ENCODE measurements at places on chromosomes 7 and 10.

- DNase-seq: no peak
Measured at GRCh38 chr7:32259931-32260596, 189.9 kb upstream of the PDE1C start.

GRCh38 chr7:154591544-154591943 is 411.4 kb downstream of the PAXIP1 start:
- no peak for DNase-seq

GRCh38 chr7:97693586-97693985 is 38.3 kb upstream of the TAC1 start:
- DNase-seq: no peak

- DNase-seq: no peak
Measured at GRCh38 chr7:132656846-132657776, 80.8 kb upstream of the PLXNA4 start.

- no peak for DNase-seq
Measured at GRCh38 chr7:33849971-33850559, 55.3 kb upstream of the BMPER start.

DNA sequence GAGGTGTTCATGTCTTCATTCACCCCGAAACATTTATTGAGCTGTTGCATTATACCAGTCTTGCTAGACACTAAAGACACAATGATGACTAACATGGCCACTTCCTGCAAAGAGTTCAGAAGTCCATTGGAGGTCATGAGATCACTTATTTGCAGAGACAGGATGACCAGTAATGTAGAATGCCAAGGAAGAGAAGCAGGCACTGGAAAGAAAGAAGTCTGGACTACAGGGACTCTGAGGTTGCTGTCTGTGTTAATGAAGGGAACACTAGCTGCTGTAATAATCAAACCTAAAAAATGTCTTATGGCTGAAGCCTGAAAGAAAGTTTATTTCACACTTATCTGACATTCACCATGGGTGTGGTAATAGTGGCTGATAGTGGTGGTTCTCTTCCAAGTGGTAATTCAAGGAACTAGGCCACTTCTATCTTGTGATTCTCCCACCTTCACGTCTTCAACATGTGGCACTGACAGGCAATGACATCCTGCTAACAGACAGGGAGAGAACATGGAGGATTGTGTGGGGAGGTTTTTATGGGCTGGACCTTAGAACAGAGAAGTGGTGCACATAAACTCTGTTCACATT is 89.2 kb upstream of the MKLN1 start:
- no peak for DNase-seq

- DNase-seq: no peak
Measured at GRCh38 chr7:106866298-106867281, 1.5 kb downstream of the PIK3CG start.

DNA sequence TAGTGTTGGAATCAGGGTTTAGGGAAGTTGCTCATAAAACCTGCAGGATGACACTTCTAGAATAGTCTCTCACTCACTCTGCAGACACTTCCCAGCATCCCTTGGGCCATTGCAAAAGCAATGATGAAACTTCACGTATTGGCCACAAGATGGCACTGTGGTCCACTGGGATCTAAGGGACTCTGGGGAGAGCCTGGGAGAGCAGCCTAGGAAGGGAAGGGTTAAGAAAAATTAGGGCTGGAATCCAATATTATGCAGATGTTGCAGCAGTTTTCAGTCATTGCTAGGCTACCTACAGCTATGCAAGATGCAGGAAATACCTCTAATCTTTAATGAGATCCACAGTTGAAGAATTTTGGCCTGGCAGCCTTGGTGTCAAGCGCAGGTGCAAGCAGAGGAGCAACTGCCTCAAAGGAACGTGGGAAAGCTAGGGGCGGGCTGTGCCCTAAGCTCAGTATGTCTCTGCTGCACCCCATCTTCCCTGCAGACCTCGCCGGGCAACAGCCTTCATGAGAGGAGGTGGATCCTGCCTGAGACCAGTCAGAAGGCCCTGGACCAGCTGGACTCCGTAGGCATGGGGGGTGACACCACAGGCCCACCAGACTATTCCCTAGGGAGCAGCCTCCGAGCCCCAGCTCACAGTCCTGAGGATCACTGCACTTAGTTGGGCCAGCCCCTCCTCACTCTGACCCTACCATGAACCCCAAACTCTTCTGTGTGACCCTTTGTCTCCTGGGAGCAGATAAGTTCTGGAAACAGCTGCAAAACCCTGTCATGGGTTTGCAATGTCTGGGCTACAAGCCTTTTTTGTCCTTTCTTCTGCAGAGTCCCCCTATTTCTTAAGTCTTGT is 127.9 kb upstream of the PRSS58 start:
- DNase-seq: no peak

- no peak for DNase-seq
Measured at GRCh38 chr7:99380032-99380822, 5.7 kb downstream of the ARPC1B start.

GRCh38 chr7:110645616-110646015 is 445.3 kb upstream of the LRRN3 start:
- DNase-seq: no peak

- DNase-seq: no peak
Measured at GRCh38 chr10:3198900-3199299, 26.3 kb upstream of the PITRM1 start.

- DNase-seq: no peak
Measured at GRCh38 chr7:31420948-31421347, 80.4 kb upstream of the NEUROD6 start.

GRCh38 chr7:100567751-100568175 is 5.9 kb downstream of the SAP25 start:
- DNase-seq: no peak

GRCh38 chr10:89399956-89400355 is 7.5 kb downstream of the IFIT1 start:
- no peak for DNase-seq

GRCh38 chr10:133608855-133609254 is 17.7 kb downstream of the FRG2B start:
- peak; percentile 1 for DNase-seq

- DNase-seq: no peak
Measured at GRCh38 chr7:139869886-139870285, 40.8 kb downstream of the TBXAS1 start.

GRCh38 chr10:103580011-103580410 is 86.5 kb downstream of the NEURL1 start:
- no peak for DNase-seq

DNA sequence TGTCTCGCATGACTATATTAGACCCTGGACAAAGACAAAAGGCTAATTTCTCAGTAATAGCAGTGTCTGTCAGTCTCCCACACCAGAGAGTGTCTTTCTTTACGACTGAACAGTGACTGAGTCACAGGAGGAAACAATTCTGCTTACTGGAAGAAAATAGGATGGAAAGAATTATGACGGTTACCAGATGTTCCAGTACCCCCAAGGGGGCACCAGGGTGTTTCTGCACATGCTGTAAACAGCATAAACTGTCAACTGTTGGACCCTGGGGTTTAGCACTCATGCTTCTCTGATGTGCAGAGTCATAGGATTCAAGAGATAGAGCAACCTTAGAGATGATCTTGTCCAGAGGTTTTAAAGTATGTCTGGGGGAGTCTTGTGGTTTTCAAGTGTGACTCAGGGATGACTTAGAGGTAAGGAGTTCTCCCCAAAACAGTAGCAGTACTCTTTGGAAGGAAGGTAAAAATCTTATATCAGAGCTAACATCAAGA is 291.7 kb downstream of the THSD7A start:
- DNase-seq: no peak

GRCh38 chr10:375815-376505 is 240.7 kb downstream of the ZMYND11 start:
- DNase-seq: no peak

DNA sequence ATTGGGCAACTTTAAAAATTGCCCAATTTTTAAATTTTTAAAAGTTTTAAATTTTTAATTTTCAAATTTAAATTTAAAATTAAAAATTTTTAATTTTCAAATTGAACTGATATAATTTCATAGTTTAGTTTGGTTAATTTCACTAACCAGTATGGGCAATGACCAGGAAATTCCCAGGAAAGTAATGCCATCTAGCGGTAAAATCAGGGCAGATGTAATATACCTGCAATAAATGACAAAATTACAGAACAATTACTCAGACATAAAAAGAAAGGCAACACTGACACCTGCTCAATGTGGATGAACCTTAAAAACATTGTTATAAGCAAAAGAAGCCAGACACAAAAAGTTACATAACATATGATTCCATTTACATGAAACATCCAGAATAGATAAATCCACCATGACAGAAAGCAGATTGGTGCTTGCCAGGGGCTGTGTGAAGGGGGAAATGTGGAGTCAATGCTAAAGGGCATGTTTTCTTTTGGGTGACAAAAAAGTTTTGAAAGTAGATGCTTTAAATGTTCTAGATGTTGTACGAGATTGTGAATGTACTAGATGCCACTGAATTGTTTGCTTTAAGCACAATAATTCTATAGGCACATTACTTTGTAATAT is 28.6 kb upstream of the SLC16A12 start:
- DNase-seq: no peak

GRCh38 chr7:142089035-142089434 is 22.5 kb upstream of the MGAM2 start:
- DNase-seq: no peak

GRCh38 chr7:24477398-24478136 is 95.7 kb upstream of the PALS2 start:
- DNase-seq: no peak

DNA sequence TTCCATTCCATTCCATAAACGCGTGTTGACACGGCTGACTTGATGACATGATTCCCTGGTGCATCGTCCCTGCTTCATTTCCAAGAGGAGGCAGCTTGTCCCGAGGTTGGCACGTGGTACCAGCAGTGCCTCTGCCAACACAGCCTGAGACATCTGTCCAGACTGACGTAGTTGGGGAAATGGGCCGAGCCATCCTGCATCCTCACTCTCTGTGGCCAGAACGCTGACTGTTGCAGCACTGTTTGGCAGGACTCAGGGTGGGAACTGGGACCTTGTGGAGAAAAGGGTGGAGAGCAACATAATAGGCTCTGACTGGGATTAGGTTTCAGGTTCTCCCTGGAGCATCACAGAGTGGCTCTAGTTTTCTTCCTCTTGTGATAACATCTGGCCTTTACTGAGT is 118.6 kb upstream of the BTBD16 start:
- DNase-seq: peak; percentile 85

DNA sequence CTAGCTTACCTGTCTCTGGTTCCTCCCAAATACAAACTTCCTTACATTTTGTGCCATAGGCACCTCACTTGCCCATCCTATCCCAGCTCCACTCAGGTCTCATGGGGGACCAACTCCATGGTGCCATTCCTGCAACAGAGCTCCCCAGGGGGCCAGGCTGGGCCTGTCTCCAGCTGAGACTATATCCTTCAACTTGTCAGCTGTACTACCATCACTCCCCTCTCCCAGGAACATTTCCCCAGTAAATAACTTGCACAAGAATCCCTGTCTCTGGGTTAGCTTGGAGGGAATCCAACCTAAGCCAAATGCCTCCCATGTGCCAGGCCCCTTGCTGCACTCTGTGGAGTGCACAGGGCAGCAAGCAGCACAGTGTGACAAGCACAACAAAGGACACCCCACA is 33.2 kb downstream of the FRMPD2 start:
- DNase-seq: no peak

DNA sequence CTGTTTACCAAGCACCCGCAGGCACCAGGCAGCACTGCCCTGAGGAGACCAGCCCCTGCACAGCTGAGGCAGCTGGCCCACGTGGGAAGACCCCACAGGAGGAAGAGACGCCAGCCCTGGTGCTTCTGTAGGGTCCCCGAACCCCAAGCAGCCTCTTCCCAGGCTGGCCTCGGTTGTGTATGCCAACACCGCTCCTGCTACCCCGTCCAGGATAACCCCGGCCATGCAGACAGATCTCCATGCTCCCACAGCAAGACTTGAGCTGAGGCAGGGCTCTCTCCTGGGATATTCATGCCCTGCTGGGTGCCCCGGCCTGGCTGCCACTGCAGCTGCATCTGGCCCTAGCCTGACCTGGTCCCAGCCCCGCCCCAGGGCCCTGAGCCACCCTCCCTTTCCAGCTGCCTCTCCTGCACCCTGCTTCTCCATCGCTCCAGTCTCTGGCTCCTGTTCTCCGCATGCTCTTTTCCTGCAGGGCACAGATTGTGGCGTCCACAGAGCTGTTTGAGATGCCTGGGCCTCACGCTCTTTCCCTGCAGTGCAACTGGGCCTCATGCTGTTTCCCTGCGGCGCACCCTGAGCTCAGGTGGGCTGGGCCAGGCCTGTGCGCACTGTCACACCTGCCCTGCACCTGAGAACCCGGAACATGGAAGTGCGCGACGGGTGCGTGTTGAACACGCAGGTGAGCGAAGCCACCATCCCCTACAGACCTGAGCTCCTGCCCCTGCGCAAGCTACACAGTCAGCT is 236.2 kb downstream of the ELFN1 start:
- DNase-seq: no peak

DNA sequence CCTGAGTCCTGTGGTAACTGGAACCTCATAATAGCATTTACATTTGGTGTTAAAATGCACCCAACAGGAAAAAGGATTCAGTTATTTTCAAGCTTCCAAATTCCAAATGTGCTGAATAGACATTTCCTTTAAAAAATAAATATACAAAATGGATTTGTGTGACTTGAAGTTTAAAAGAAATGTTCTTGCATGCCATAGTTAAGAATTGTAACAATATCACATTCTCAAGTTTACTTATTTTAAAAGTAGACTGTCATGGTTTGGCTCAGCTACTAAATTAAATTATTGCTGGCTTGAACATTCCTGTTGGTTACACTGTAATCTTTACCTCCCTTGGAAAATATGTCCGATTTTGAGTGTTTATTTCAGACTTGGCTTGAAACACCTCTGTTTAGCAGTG is 31.5 kb downstream of the BICC1 start:
- no peak for DNase-seq

DNA sequence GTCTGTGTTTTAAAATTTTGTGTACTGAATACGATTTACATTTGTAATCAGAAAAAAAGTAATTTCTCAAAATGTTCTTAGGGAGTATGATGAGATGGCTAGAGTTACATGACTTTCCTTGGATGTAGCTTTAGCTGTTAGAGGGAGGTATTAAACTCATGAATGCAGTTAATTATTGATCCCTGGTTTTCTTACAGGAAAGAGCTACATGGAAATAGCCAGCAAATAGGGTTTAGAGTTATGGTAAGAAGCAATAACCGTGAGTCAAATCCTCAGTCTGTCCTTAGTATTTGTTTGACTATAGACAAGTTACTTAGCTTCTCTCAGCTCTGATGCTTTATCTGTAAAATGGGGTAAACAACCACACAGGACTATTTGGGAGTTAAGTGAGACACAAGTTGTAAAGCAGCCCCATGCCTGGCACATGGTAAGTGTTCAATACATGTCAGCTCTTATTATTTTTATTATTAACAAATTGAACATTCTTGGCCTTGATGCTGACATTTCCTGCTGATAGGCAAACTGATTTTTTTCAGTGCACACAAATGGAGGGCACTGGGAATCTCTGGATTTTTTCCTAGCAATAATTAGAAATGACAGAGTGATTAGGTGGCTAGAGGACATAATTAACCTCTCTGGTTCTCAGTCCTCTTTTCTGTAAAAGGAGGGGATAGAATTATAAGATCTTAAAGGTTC is 204.5 kb upstream of the PHYHIPL start:
- no peak for DNase-seq

- DNase-seq: no peak
Measured at GRCh38 chr7:97107192-97107800, 10.2 kb upstream of the SDHAF3 start.

Measured in NCI-H446 (cell line).